ENCODE measurements at places on chromosomes 7 and 10.
A peak's percentile ranks its signal among the peaks of the same experiment; 100 is the strongest.

DNA sequence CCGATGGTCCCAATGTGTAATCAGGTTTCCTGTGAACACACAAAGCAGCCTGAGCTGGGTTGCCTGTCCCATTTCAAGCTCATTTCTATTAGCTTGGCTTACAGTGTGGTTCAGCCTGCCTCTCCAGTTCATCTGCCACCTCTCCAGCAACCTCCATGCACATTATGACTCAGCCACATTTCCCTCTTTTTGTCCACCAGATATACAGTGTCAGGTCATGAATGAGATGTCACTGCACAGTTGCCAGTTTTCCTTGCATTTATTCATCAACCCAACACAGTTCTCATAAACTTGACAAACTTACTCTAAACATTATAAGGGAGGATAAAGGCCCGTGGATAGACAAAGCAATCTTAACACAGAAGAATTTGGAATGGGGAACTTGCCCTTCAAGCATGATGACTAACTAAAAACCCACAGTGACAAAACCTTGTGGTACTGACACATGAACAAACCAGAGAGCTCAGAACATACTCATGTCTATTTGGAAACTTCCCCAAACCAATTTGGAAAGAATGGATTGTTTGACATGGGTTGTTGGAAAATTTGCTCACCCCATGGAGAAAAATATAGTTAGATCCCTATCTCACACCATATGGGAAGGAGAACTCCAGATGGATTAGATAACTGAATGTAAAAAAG is 2.5 kb upstream of the CFAP58 start:
- no peak for DNase-seq

- peak; percentile 48 for DNase-seq
Observed at GRCh38 chr10:119025336-119025735, 4.2 kb upstream of the NANOS1 start.

- DNase-seq, result no peak
Observed at GRCh38 chr7:33745934-33746333, 159.4 kb upstream of the BMPER start.

DNA sequence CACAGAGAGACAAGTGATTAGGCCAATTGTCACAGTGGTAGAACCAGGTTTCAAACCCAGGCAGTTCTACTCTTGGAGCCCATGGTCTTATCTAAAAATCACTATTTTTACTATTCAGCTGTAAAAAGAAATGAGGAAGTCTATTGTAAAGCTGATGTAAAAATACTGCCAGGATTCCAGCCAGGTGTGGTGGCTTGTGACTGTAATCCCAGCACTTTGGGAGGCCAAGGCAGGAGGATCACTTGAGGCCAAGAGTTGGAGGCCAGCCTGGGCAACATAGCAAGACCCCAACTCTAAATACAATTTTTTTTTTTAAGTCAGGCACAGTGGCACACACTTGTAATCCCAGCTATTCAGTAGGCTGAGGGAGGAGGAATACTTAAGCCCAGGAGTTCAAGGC is 40.4 kb downstream of the HIP1 start:
- no peak for DNase-seq

DNA sequence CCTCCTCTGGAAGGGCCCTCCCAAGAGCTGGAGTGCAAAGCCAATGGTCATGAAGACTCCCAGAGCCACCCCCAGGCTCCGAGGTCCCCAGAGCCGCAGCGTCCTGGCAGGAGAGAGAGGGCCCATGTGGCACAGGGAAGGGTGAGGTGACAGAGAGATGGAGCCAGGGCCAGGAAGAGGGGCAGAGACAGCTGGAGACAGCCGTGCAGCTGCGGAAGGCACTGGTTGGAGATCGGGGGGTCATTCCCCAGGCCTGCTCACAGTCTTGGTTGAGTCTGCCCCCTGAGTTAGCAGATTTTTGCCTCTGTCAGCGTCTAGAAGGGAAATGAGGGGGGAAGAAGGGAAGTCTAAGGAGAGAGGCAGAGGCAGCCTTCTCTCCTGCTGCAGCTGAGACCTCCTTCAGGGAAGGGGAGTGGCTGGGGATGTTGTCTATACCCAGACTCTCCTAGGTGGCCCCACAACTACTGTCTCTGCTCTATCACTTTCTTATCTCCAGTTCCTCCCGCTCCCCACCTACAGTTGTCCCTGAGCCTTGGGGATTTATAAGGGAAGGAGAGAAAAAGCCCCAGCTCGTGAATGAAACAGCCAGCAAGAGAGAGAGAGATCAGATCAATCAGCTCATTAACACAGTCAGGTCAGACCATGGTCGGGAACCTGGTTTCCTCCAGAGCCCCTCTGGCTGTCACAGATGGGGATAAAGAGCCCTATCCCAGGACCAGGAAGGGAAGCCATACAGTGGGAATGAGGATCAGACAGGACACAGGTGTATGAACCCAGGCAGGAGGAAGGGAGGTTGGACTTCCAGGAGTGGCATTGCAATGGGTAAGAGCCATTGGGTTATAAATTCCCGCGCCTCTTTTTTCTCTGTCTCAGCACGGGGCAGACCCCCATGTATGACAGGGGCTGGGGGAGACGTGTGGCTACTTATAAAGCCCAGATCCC is 1.2 kb downstream of the GAL3ST4 start:
- DNase-seq, result no peak

DNA sequence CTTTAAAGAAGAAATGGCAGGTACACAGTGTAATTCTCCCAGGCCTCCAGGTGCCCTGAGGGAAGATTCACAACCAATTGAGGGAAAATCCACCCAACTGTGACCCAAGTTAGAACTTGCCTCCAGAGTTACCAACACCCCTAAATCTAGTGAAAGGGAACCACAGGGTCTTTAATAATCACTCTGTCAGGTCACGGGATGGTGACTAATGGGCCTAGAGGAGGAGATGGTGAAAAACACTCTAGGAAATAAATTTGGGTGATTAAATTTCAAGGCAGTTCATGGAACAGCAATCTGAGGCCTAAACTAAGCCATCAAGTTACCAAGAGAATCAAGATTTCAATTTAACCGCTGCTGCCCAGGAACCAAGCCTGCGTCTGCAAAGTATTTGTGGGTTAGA is 26.7 kb upstream of the SLF2 start:
- DNase-seq, result no peak
